Peyer's patch (tissue), 4 donors: ENCODE measurements at places on chromosomes 6 and 20.

DNA sequence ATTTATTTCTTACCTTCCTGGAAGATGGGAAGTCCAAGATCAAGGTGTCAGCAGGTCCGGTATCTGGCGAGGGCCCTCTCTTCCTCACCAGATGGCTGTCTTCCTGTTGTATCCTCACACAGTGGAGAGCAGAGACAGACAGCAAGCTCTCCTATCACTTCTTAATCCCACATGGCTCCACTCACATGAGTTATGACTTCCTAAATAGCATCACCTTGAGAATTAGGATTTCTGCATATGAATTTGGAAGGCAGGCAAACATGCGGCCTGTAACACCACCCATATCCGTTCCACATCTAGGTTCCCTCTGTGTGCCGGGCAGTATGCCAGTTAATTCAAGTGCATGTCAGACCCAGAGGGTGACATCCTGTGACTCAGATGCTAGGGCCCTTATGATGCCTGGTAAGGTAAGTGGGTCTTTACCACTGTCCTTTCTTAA is 2.1 kb downstream of the RAET1E start:
- no peaks in the 10 kb centered on the region for H3K4me1 ChIP-seq
- no peak overlapping the region for H3K27ac ChIP-seq
- no peak for DNase-seq
- no peaks in the 10 kb centered on the region for H3K36me3 ChIP-seq
- no peaks in the 10 kb centered on the region for H3K27me3 ChIP-seq

DNA sequence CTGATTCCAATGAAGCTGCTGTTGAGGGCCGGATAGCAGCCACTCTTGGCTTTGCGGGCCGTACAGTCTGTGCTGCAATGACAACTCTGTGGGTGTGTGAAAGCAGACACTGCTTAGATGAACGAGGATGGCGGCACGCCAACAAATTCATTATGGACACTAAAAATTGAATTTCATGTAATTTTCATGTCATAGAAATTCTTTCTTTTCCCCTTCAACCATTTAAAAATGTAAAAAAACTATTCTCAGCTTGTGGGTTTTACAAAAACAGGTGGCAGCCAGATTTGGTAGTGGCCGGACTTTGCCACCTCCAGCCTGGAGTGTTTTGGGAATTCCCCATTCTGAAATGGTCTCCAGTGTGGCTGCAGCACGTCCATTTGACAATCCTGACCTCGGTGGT is 26.0 kb downstream of the MAS1 start:
- H3K27ac ChIP-seq = no peak overlapping the region
- no peaks in the 10 kb centered on the region for H3K36me3 ChIP-seq
- no peaks in the 10 kb centered on the region for H3K4me1 ChIP-seq

DNA sequence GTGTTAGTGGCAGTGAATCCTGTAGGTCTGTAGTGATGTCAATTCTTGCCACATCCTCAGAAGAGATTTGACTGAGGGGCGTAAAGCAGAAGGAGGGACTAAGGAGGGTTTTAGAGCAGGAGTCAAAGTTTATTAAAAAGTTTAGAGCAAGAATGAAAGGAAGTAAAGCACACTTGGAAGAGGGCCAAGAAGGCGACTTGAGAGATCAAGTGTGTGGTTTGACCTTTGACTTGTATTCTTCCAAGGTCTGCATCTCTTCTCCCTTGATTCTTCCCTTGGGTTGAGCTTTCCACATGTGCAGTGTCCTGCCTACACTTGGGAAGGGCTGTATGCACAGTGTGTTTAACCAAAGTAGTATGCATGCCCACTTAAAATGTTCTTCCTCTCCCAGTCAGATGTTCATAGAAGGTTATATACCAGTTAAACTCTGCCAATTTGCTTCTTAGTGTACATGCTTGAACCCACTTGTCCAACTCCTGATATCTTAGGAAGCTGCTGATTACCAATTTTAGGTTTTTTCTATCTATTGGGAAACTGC is 627.6 kb downstream of the MMUT start:
- H3K4me3 ChIP-seq = no peak overlapping the region
- DNase-seq = no peak
- H3K27me3 ChIP-seq = no peaks in the 10 kb centered on the region
- no peaks in the 10 kb centered on the region for H3K4me1 ChIP-seq
- H3K27ac ChIP-seq = no peak overlapping the region

- H3K4me1 ChIP-seq = no peaks in the 10 kb centered on the region
- H3K27me3 ChIP-seq = peaks cover 9% of the 10 kb centered on the region
- DNase-seq = no peak
- H3K4me3 ChIP-seq = no peak overlapping the region
- H3K27ac ChIP-seq = no peak overlapping the region
These were observed 2.9 kb downstream of the CHRNA4 start for GRCh38 chr20:63357921-63358905.

GRCh38 chr6:148509119-148509799 is 166.6 kb downstream of the SASH1 start:
- no peaks in the 10 kb centered on the region for H3K4me1 ChIP-seq
- peak overlapping the region; percentile 25 for H3K4me3 ChIP-seq
- H3K36me3 ChIP-seq = no peaks in the 10 kb centered on the region
